ENCODE measurements at places on chromosomes 4 and X.
A peak's percentile ranks its signal among the peaks of the same experiment; 100 is the strongest.

GRCh38 chrX:116230130-116230898 is 59.8 kb downstream of the AGTR2 start:
- no peak for DNase-seq

DNA sequence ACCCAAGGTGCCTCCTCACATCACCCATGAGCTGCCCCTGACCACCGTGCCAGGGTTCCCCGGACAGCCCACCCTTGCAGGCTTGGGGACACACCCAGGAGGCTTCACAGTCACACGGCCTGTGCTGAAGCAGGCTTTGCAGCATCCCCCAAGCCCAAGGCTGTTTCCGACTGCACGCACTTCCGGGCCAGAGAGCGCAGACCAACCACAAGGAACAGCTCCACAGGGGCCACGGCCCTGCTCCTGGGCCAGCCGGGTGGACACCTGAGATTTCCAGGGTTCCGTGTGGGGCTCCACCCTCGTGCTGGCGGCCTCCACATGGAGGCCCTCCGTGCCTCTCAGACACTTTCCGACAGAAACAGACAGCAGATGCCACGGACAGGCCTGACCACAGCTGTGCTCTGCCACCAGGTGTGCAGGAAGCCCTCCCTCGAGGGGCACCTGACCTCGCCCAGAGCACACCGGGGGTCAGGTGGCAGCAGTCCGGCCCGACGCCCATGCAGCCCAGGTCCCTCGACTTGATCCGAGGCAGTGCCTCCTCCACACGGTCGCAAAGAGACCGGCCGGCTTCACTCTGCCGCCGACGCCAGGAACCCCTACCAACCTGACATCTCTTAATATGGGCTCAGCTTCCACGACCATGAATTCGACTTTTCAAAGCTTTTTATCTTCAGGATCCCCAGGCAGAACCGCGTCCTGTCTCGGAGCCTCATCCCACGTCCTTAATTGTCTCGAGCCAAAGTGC is 8.0 kb downstream of the CTBP1 start:
- peak; percentile 6 for DNase-seq

GRCh38 chrX:102651242-102652011 is at the start of gene GPRASP1:
TSS of gene GPRASP1 (plus strand) at chrX:102651483. CDS start at chrX:102653914, 2,431 bp downstream.
- peak; percentile 44 for DNase-seq

GRCh38 chr4:142883040-142883832 is 37.1 kb upstream of the INPP4B start:
- DNase-seq, result no peak

DNA sequence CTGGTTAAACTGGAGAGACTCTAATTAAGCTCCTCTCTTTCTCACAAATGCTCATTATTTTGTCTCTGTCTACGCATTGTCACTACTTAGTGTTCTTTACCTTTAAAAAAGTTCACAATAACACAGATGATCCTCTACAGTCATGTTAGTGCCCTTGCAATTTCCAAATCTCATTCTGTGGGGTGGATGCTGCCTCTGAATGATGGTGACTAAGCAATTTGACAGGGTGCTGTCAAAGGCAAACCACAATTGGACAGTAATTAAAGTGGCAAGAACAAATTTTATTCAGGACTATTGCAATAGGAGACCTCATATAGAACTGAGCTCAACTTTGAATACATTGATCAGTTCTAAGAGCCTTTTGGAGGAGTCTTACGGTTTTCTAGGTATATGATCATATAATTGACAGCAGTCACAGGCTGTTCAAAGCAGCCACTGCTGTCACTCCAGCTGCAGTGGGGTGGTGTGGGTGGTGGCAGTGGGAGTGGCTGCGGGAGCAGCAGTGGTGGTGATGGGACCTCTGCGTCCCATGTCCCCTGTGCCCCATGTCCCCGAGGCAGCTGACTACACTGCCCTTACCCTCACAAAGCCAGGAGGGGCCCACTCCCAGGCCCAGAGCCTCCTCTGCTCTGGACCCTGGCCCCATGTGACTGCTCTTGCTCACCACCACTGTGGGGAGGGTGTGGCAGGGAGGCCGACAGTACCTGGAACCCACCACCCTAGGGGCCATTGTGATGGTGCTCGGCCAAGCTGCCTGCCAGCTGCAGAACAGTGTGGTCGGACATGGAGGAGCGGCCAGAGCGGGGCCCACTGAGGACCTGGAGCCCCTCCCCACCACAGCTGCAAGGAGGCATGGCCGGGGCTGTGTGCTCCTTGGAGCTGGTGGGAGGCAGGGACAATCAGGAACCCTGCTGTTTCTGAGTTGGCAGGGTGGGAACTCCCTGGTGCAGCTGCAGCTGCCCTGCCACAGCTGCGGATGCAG is 30.4 kb upstream of the PAGE1 start:
- DNase-seq, result no peak

Data from cerebellum (tissue), 4 donors.